Bronchial epithelial cell (primary cell): ENCODE measurements at places on chromosomes 7 and 10. TPM values are rescaled to one million over a fixed set of nuclear protein-coding genes. Genes with fewer than 3 reads are reported as not detected.

Gene CLCN1
- total RNA-seq: under 0.01 and 0.13 TPM in 2 replicates

Gene PRTFDC1
- total RNA-seq: 2.4 and 5.5 TPM in 2 replicates

Gene GSTO2
- total RNA-seq: 24.7 and 29.2 TPM in 2 replicates

Gene TMEM139
- 1.0 and 3.7 TPM in 2 replicates for total RNA-seq

Gene TMEM176B
- total RNA-seq: not detected in 2 replicates

Gene ZNF518A
- 21.1 and 26.2 TPM in 2 replicates for total RNA-seq

Gene ZNF488
- total RNA-seq: under 0.01 and 0.13 TPM in 2 replicates

Gene CRYGN
- not detected in 2 replicates for total RNA-seq

Gene SPAM1
- not detected in 2 replicates for total RNA-seq

Gene CEP55
- total RNA-seq: 0.53 and 2.0 TPM in 2 replicates

Gene VAX1
- not detected in 2 replicates for total RNA-seq

- DNase-seq: peak; percentile 73
Measured at GRCh38 chr10:58641095-58641531, 128.4 kb downstream of the BICC1 start.

GRCh38 chr7:1952169-1952760 lies 280.5 kb downstream of the MAD1L1 start:
- DNase-seq: no peak

- DNase-seq: peak; percentile 81
Measured at GRCh38 chr10:90818736-90819135, 39.1 kb downstream of the HTR7 start.

GRCh38 chr10:129900825-129901224 lies 63.2 kb downstream of the EBF3 start:
- no peak for DNase-seq

DNA sequence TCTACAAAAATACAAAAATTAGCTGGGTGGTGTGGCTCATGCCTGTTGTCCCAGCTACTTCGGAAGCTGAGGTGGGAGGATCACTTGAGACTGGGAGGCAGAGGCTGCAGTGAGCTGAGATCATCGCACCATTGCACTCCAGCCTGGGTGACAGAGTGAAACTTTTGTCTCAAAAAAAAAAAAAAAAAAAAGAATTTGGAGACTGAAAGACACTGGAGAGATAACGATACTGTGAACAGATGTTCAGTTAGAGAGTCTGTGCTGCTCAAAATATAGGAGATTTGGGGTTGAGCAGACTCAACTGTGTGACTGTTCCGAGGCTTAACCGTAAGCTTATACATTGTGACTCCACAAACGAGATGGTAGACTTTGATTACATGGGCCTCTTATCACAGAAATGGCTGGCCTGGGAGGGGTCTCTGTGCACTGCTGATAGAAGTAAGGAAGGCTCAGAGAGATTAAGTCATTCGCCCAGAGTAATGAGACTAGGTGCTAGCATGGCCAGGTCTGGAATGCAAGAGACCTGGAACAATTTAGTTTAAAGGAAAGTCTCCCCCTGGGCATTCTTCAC lies 19.4 kb downstream of the WBP1L start:
- no peak for DNase-seq

DNA sequence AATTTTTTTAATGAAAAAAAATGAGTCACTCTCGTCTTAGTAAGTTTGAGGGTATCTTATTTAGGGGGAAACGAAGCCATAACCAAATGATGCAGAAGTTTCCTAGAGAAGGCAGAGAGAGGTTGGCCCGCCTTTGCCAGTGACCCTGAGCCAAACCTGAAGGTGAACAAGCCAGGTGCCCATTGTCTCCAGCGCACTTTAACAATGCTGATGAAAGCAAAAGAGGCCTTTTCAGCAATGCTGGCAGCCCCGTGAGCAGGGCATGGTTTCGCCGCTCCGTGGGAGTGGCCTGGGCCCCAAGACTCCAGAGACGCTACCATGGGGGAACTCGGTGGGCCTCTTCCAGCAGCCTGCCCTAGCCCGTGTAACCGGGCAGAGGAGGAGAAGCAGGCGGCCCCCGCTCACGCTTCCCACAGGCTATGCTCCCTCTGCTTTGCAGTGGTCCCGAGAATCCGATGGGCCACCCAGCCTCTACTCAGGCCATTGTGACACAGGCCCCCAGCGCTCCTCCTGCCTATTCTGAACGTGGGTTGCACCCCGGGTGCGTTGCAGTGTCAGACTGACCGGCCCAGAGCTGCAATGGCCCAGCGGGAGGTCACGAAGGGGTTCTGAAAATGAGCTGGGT lies 14.0 kb upstream of the UNCX start:
- DNase-seq: no peak

GRCh38 chr10:86556933-86557649 lies 35.5 kb upstream of the WAPL start:
- DNase-seq: no peak

- peak; percentile 99 for DNase-seq
Measured at GRCh38 chr10:3898821-3899220, 113.8 kb upstream of the KLF6 start.

DNA sequence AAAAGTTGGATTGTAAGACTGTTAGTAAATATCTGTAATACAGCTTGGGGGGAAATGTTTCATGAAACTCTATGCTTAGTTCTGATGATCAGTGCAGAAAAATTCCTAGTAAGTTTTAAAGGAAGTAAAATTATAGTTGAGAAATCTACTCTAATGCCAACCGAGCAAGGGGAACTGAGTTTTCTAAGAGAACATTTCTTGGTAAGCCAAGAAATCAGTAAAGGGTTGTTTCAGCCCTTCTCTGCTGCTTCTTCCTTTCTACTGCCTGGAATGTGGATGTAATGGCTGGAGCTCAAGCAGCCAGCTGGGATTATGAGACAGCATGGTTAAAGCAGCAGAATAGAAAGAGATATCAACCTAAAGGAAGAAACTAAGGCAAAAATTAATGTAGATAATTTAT lies 15.9 kb upstream of the AKR1B1 start:
- DNase-seq: no peak

- peak; percentile 63 for DNase-seq
Measured at GRCh38 chr7:1458683-1459511, at the start of gene MICALL2. TSS of gene MICALL2 (minus strand) at chr7:1459470. CDS start at chr7:1459326, 144 bp downstream.

DNA sequence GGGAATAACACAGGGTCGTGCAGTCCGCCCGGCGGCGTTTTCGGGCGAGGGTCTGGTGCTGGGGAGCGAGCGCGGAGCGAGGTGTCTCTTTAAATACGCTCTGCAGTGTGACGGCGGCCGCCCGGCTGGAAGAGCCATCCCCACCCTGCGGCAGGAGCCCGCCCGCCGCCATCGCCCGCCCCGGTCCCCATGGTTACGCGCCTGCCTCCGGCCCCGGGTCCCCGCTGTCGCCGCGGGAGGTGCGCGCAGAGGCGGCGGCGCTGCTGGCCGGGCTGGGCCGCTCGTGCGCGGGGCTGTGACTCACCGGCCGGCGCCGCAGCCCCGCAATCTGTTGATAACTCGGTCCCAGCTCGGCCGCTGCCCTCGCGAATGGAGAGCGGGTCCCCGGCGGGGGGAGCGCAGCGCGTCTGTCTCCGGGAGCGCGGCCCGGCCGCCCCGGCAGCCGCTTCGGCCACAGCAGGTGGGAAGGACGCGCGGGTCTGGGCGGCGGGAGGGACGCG lies at the start of gene ADGRA1:
Gene ADGRA1, plus strand, starts transcription at position 246 of the 500 bp plus-strand sequence. CDS start 986 bp downstream, outside the sequence.
- DNase-seq: no peak

GRCh38 chr10:124742413-124743190 lies 1.6 kb downstream of the FAM53B start:
- DNase-seq: peak; percentile 52

GRCh38 chr7:27134392-27134791 lies 3.8 kb upstream of the HOXA4 start:
- DNase-seq: no peak

DNA sequence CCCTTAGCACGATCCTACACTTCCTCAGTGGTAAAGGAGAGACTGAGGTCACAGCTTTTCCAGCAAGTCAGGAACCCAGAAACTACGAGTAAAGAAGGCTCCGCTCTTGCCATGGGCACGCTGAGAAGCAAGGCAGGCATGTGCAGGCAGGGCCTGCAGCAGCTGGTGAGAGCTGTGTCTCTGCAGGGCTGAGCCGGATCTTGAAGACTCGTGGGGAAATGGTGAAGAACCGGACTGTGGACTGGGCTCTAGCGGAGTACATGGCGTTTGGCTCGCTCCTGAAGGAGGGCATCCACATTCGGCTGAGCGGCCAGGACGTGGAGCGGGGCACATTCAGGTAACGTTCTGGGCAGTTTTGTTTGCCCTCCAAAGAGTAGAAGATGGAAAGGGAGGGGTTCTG lies 51.9 kb upstream of the ZMIZ2 start:
- DNase-seq: no peak

GRCh38 chr10:126521399-126521798 lies 133.1 kb upstream of the ADAM12 start:
- peak; percentile 35 for DNase-seq

DNA sequence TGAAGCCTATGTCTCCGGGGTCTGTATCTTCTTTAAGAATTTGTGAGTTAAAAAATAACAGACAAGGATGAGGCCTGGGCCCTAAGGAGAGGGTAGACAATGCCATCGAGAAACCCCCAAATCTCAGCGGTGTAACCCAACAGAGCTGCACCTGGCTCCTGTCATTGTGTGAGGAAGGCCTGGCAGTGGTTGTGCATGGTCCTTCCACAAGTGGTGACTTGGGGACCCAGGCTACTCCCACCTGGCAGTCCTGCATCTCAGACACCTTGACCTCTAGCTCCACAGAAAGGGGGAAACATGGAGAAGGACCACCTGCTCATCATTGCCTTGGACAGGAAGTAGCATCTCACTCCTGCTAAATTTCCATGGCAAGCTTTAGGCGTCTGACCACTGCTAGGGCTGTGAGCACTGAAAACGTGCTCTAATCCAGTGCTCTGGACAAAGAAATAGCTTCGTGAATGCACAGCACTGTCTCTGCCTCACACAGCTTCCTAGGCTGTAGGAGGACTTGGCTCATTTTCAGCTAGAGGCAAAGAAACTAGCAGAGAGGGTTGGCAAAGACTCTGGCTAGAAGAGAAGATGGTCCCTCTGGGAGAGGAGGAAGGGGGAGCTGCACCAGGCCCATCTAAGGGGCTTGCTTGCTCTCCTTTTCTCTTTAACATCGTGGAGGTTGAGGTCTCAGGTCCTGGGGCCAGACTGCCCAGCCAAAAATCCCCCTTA lies 273.9 kb upstream of the ZMIZ1 start:
- DNase-seq: no peak

GRCh38 chr10:101032637-101033224 lies 1.7 kb downstream of the SFXN3 start:
- DNase-seq: peak; percentile 79

- DNase-seq: no peak
Measured at GRCh38 chr7:127066974-127067373, 185.8 kb downstream of the GRM8 start.

GRCh38 chr7:106425017-106425719 lies 140.4 kb upstream of the NAMPT start:
- DNase-seq: peak; percentile 100

DNA sequence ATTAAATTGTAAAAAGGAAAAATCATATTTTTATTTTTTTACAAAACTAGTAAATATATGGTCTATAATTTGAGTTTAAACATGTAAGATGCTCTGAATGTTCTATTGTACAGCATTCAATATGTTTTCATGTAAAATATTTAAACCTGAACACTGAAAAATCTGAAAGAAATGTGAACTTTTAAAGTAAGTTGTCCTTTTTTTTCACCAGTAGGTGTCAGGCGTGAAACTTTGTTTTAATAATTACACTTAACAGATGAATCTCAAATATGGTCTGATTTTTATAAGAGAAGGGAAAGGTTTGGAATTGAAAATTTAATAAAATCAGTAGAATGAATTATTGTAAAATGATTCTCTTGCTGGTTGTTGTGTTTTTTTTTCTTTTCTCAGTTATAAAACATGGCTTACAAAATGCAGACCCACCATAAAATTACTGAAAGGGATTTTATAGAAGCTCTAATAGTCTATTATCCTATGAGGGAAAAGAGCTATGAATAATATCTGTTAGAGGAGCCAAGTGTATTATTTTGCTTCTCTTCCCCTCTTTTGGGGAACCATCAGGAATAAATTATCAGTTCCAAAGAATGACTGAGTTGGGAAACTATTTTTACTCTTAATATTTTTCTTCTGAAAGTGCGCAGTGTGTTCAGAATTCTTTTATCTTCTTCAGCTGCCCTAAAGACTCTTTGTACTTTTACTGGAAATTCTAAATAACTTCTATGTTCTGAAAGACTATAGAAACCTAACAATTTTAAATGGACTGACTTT lies 217.7 kb upstream of the FZD1 start:
- peak; percentile 7 for DNase-seq

- DNase-seq: no peak
Measured at GRCh38 chr10:411603-412002, 276.3 kb downstream of the ZMYND11 start.

DNA sequence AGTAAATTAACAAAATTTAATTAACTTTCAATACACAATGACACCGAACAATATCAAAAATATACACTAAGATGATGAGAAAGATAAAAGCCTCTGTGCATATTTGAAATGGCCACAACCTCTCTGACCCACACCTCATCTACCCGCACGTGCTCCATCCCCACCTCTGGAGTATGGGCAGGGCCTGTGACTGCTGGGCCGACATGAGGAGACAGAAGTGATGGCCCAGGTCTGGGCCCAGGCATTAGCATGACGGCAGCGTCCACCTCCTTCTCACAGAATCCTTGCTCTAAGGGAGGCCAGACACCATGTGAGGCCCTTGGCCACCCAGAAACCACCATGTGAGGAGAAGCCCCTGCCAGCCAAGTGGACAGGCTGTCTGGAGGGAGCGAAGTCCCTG lies 122.1 kb upstream of the RNF32 start:
- DNase-seq: no peak

DNA sequence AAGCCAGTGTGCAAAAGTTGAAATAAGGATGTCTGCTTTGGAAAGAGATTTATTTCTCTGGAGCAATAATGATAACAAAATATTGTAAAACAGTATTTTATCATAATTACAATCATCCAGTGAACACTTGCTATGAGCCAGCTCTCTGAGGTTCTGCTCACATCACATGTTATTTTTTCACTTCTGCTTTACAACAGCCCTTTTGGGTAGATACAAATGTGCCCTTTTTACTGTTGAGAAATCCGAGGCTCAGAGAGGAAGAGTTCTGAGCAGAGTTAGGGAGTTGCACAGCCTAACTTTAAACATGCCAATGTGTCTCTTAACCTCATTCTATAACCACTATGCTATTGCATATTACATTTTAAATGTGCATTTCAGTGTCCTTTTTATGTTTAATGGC lies 232.6 kb upstream of the CDC14C start:
- no peak for DNase-seq

DNA sequence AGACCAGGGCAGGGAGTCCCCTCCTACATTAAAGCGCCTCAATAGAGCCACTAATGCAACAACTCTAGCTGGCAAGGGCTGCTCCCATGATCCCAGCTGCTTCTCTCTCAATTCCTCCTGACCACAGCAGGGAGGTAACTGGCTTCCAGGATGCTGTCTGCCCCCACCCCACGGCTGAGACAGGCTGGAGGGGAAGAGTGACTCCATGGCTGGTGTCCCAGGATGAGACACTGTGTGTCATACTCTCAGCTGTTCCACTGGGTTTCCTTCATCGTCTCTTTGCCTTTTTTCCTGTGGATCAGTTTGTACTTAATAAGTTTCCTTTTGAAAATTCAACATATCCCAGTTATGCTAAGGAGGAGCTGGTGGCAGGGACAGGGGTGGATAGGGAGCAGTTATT lies 27.7 kb upstream of the MYH16 start:
- DNase-seq: peak; percentile 85
